ENCODE measurements at places on chromosomes 6 and 20.
A peak's percentile ranks its signal among the peaks of the same experiment; 100 is the strongest.

- no peak for DNase-seq
Measured at GRCh38 chr6:128500014-128500413, 20.4 kb downstream of the PTPRK start.

GRCh38 chr20:62780204-62780603 lies 16.1 kb upstream of the MRGBP start:
- no peak for DNase-seq

GRCh38 chr6:42434237-42434636 lies 17.5 kb downstream of the TRERF1 start:
- DNase-seq = no peak

GRCh38 chr20:23240519-23240918 lies 110.1 kb upstream of the NXT1 start:
- no peak for DNase-seq

- DNase-seq = no peak
Measured at GRCh38 chr6:25641940-25642666, 9.9 kb upstream of the SCGN start.

DNA sequence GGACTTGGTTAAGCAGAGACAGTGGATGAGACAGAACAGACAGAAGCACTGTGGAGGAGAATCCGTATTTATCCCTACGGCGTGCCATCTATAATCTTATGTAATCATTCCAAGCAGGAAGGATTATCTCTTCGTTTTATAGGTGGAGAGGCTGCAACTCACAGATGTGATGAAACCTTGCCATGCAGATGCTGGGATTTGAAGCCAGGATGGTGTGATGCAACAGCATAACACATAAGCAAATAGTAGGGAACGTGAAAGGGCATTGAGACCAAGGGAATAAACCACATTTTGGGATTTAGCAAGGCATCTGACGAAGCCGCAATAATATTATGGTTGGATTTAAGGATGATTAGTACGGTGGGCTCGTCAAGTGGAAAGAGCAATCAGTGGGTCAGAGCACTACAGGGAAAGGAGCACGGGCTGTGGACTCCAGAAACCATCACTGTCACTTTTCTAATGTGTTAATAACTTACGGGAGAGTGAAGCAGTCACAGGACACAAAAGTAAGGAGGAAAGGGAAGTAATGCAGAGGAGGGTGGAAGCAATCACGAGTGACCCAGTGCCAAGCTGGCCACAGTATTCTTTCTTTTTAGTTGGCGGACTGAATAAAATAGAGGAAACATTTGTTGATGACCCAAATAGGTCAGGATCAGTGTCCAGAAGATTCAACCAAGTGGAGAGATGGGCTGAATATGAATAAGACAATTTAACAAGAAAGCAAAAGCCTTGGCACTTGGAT lies 119.6 kb upstream of the EDN1 start:
- DNase-seq = no peak

GRCh38 chr20:51930775-51931174 lies 128.5 kb upstream of the SALL4 start:
- peak; percentile 83 for DNase-seq

DNA sequence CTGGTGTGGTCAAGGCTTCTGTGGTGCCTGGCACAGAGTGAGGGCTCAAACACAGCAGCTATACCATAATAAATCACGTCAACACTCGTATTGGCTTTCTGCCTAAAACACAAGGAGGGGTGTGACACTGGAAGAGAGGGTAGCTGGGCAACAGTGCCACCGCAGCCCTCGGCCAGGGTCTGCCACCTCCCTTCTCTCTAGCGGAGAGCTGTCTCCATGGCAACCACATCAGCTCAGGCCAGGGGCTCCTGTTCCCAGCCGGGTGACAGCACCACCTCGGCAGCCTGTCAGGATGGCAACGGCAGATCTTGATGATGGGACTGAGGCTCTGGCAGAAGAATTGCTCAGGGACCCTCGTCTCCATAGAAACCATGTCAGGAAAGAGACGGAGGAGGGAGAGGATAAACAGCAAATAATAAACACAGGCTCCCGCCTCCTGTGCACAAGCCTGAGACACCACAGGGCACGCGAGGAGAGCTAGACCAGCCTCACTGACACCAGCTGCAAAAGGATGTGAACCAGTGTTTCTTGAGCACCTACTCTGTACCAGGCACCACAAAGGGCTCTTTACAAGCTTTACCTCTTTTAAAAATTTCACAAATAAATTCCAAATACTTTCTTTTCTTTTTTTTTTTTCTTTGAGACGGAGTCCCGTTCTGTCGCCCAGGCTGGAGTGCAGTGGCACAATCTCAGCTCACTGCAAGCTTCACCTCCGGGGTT lies 50.4 kb upstream of the TLDC2 start:
- DNase-seq = no peak

GRCh38 chr20:9269280-9269971 lies 200.5 kb downstream of the PLCB4 start:
- DNase-seq = peak; percentile 23

- DNase-seq = peak; percentile 85
Measured at GRCh38 chr6:112298816-112299281, 44.5 kb upstream of the LAMA4 start.

DNA sequence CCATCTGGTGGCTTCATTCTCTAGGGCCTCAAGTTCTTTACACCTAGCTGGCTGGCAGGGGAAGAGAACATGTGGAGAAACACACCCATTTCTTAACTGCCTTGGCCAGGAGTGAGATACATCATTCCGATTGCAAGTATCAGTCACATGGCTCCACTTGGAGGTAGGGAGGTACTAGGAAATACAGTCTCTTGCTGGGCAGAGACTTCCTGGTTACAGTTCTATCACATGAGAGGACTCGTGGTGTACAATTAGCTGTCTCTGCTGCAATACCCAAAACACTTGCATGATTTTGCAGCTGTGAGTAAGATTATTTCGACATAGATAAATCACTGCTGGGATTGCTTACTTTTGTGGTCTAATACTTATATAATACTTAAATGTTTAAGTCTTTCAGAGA lies 51.1 kb downstream of the GTF2H5 start:
- peak; percentile 84 for DNase-seq

GRCh38 chr6:42239736-42240375 lies 22.2 kb upstream of the MRPS10 start:
- DNase-seq = peak; percentile 37

- no peak for DNase-seq
Measured at GRCh38 chr6:79373880-79374279, 139.4 kb upstream of the HMGN3 start.

DNA sequence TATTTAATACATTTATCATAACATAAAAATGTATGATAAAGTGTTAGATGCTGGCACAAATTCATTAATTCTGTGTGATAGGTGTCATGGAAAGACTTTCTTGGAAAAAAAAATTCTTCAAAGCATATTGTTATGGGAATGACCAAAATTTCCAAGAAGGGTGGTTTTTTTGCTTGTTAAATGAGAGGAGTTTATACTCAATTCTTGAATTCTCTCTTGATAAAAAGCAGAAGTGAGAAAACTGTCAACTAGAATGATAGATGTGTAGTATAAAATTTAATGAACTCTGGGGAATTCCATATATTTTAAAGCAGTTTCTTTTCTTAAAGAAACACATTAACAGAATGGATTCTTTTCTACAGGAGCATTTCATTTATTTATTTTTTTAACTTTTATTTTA lies 62.0 kb upstream of the SNAP91 start:
- DNase-seq = no peak

DNA sequence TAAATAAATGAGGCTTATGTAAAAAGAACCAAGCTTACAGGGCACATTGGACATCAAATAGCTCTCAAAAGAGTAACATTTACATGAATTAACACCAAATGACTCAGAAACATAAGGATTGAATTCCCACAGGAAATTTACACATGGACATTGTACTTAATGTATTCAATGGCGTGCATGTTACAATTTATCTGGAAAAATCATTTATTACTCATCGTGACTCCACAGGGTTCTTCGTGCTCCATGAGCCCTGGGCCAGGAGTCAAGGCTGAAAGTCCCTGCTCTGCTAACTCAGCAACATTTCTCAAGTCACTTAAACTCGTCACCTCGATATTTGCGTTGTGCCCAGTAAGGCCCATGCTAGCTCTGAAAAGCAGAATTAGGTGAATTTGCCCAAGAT lies 158.5 kb downstream of the PHACTR1 start:
- peak; percentile 97 for DNase-seq

DNA sequence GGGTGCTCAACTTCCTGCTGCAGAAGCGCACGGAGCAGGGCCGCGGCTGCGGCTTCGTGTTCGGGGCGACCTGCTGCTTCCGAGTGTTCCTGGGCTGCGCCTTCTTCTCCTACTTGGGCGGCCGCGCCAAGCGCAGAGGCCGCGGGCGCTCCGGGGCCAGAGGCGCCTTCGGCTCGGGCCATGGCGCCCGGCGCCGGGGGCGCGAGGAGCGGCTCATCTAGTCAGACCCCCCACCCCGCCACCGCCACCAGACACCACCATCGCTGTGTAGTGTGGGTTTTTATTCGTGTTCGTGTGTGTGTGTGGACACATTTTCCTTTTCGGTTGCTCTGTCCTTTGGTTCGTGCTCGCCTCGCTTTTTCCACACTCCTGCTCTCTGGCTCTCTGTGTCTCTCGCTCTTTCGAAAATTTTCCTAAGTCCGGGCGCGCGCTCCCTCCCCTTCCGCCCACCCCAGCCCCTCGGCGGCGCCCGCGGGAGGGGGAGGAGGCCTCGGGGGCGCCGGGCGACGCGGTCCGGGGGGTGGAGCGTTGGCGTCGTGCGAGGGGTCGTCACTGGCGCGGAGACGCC lies 38.1 kb downstream of the GNAS start:
- DNase-seq = peak; percentile 85

GRCh38 chr6:12957321-12958051 lies 240.9 kb downstream of the PHACTR1 start:
- DNase-seq = peak; percentile 84

DNA sequence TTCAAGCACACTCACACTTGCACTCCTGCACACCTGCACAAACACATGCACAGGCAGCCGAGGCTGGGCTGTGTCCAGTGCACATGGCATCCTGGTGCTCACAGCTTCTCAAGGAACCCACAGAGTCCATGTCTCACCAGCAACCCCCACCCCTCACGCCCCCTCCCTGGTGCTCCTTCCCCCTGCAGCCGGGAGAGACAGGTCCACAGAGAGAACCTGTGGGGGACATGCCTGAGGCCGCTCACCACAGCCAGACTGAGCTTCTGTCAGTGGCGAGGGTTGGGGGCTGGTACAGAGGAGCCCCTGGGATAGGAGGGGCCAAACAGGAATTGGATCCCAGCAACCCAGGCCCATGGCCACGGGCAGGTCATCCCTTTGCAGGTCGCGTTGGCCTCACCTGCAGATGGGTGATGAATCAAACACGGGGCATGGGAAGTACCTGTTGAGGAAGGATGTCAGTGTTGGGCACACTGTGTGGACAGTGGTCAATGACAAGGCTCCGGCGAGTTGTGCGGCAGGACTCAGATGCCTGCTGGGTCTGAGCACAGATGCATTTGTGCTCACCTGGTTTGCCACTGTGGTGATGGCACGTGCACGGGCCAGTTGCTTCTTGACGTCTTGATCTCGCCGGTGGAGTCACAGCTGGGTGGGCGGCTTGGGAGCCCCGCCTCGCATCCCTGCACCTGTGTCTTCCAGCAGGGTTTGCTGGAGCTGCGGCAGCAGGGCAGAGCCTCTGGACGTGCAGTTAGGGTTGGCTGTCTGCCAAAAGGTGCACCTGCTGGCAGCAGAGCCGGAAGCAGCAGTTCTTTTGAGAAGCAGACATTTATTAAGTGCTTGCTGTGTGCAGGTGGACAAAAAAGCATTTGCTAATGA lies 113.0 kb downstream of the ERMARD start:
- DNase-seq = no peak

DNA sequence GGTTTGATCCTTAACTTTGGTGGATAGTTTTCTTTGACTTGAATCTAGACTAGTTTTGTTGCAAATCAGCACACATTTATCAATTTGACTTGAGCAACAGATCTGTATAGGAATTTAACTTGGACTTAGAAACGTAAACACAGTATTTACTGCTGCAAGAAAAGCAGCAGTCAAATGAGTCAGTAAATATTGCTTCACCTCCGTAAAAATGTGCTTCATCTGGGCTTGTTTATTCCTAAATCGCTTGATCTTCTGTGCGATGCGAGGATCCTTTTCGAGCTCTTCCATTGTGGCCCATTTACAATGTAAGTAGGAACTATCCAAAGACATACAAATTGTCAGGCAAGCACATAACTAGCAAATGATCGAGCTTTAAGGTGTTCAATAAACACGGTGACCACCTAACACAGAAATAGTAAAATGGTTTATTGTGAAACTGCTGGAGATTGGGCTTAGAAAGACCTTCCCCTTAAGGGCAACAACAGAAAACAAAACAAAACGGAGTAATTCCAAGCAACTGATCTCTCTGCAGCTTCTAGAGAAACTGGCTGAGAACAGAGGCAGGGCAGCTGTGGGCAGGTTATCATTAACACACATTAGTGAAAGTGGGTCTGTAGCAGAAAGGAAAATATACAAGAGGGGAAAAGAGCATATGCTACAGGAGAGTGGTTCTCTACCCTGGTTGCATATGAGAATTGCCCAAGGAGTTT lies 120.8 kb downstream of the CHD6 start:
- no peak for DNase-seq

- DNase-seq = no peak
Measured at GRCh38 chr6:69408886-69409285, 387.9 kb downstream of the LMBRD1 start.

GRCh38 chr6:40848868-40849514 lies 190.0 kb downstream of the UNC5CL start:
- DNase-seq = no peak

GRCh38 chr20:2890742-2891141 lies 17.5 kb downstream of the PTPRA start:
- DNase-seq = peak; percentile 47

DNA sequence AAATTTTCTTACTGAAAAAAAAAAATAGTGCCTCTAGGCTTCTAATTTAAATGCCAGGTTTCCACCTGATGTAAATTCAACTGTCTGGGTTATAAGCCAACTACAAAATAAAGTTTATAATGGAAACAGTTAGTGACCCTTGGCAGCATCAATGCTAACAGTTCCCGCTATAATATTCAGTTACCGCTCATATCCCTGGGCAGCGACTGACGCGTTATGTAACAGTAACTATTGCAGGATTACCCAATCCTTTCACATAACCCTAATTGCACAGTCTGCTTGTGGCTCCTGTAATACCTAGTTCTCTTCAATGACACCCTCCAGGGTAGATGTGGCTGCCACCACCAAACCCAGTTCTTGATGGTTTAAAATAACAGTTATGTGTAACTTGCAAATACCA lies 208.6 kb downstream of the MOXD1 start:
- no peak for DNase-seq

Measured in ELR (cell line).